ENCODE measurements at places on chromosomes 5 and 9. TPM values are rescaled to one million over a fixed set of nuclear protein-coding genes. Genes with fewer than 3 reads are reported as not detected.
A peak's percentile ranks its signal among the peaks of the same experiment; 100 is the strongest.

The HTR4 gene
- not detected for total RNA-seq

The EPB41L4B gene
- total RNA-seq: 0.54 TPM

The DND1 gene
- total RNA-seq: under 0.01 TPM

- H3K36me3 ChIP-seq: no peaks in the 10 kb centered on the region
- H3K4me3 ChIP-seq: no peak overlapping the region
- no peak overlapping the region for H3K27ac ChIP-seq
Observed at GRCh38 chr5:126016256-126016655, 407.0 kb upstream of the GRAMD2B start.

DNA sequence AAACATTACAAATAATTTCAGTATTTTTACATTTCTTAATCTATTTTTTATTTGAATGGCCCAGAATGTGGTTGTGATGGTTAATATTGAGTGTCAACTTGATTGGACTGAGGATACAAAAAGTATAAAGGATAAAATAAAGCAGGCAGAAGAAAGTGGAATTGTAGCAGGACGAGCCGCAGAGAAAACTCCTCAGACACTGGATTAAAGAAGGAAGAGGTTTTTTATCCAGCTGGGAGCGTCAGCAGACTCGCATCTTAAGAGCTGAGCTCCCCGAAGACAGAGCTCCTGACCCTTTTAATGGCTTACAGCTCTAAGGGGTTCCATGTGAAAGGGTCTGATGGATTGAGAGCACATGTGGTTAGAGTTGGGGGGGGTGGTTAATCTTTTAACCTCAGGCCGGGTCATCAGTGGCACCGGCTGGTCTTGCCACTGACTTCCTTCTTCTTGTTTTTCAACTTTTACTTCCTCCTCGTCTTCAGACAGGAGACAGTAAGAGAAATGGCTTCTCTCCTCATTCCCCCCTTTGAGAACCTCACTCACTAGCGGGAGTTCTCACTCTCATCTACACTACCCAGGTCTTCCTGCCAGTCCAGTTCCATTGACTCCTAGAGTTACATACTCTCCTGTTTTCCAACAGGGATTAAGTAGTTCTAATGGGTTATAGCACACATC is 80.0 kb downstream of the TMEM161B start:
- H3K27ac ChIP-seq: no peak overlapping the region
- no peaks in the 10 kb centered on the region for H3K4me1 ChIP-seq
- peaks cover 7% of the 10 kb centered on the region for H3K36me3 ChIP-seq

- no peak overlapping the region for H3K27ac ChIP-seq
- H3K4me1 ChIP-seq: no peaks in the 10 kb centered on the region
- DNase-seq: peak; percentile 55
- H3K36me3 ChIP-seq: peaks cover 64% of the 10 kb centered on the region
Observed at GRCh38 chr5:1808439-1808838, 7.2 kb downstream of the NDUFS6 start.

GRCh38 chr5:172492097-172492840 is 37.9 kb upstream of the SH3PXD2B start:
- no peak overlapping the region for H3K27ac ChIP-seq
- H3K4me1 ChIP-seq: no peaks in the 10 kb centered on the region
- no peak for DNase-seq

- H3K27ac ChIP-seq: no peak overlapping the region
- DNase-seq: no peak
- no peaks in the 10 kb centered on the region for H3K27me3 ChIP-seq
- H3K4me1 ChIP-seq: no peaks in the 10 kb centered on the region
Observed at GRCh38 chr5:116382874-116383266, 191.8 kb downstream of the SEMA6A start.

- H3K4me1 ChIP-seq: no peaks in the 10 kb centered on the region
- H3K27ac ChIP-seq: no peak overlapping the region
- H3K4me3 ChIP-seq: no peak overlapping the region
- H3K27me3 ChIP-seq: no peaks in the 10 kb centered on the region
- no peak for DNase-seq
Observed at GRCh38 chr5:28249771-28250415, 1211.5 kb upstream of the CDH9 start.

- no peak for DNase-seq
- H3K4me3 ChIP-seq: no peak overlapping the region
- H3K36me3 ChIP-seq: peaks cover 10% of the 10 kb centered on the region
Observed at GRCh38 chr5:156366521-156366920, 39.6 kb downstream of the SGCD start.

GRCh38 chr9:129552064-129552463 is 68.8 kb downstream of the C9orf50 start:
- DNase-seq: no peak
- H3K27ac ChIP-seq: no peak overlapping the region
- H3K4me1 ChIP-seq: peaks cover 24% of the 10 kb centered on the region
- no peaks in the 10 kb centered on the region for H3K36me3 ChIP-seq
- no peaks in the 10 kb centered on the region for H3K27me3 ChIP-seq

- no peaks in the 10 kb centered on the region for H3K27me3 ChIP-seq
- no peak overlapping the region for H3K27ac ChIP-seq
- H3K4me1 ChIP-seq: 0 out of 2 replicates have a peak, but pooled peaks cover 1% of the 10 kb centered on the region
- H3K4me3 ChIP-seq: no peak overlapping the region
- H3K36me3 ChIP-seq: no peaks in the 10 kb centered on the region
Observed at GRCh38 chr5:153661897-153662296, 171.4 kb downstream of the GRIA1 start.

- no peaks in the 10 kb centered on the region for H3K36me3 ChIP-seq
- H3K4me1 ChIP-seq: no peaks in the 10 kb centered on the region
- no peak for DNase-seq
- H3K27me3 ChIP-seq: peaks cover 3% of the 10 kb centered on the region
Observed at GRCh38 chr9:14025741-14026140, 288.2 kb downstream of the NFIB start.

GRCh38 chr9:122827761-122828093 is 661 bp downstream of the PDCL start:
- peaks cover 8% of the 10 kb centered on the region for H3K4me1 ChIP-seq
- DNase-seq: peak; percentile 42
- H3K36me3 ChIP-seq: peaks cover 15% of the 10 kb centered on the region
- no peaks in the 10 kb centered on the region for H3K27me3 ChIP-seq
- H3K4me3 ChIP-seq: peak overlapping the region; percentile 69

DNA sequence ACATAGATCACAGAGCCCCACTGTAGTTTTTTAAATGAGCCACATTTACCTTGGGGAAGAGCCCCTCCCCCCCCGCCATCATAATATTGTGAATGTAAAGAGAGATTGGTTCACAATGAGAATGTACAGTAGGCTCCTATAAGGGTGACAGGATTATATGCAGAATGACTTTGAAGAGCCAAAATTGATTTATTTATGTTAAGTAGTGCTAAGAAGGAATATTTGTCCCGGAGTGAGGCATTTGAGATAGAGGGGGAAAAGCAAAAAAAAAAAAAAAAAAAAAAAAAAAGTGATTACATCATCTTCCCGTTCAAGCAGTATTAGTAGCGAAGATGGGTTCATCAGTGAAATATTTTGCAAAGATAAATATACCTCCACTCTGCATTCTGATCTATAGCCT is 73.9 kb downstream of the PIK3R1 start:
- H3K4me3 ChIP-seq: no peak overlapping the region
- no peak overlapping the region for H3K27ac ChIP-seq
- H3K36me3 ChIP-seq: peaks cover 2% of the 10 kb centered on the region

DNA sequence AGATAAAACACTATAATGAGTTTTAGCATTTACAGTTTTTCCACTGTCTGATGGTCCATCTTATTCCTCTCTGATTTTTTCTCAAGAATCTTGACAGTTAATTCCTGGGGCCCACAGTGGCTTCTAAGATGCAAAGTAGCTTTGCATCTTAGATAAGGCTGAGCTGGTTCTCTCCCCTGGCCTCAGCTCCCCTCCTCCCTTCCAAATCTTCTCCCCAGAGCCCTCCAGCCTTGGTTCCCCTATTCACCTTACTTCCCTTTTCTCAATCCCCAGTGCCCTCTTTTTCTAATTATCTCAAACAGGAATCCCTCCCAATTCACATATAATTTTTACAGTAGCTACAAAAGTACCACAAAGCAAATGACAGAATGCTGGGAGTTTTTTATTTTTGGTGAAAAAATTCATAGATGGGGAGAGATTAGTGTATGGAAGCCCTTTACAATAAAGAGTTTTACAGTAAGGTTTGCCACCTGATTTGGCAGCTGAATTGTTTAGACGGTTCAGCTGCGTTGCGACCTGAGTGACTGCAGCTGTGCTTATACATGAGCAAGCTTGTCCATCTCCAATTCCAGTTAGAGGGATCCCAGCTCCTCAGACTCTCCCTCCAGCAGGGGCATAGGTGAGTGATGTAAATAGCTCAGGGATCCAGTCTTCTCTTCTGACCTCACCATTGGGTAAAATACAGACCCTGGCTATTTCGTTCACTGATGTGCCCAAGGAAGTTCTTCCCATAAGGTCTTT is 51.4 kb upstream of the CKMT2 start:
- no peak overlapping the region for H3K27ac ChIP-seq
- no peak for DNase-seq
- H3K36me3 ChIP-seq: peaks cover 6% of the 10 kb centered on the region
- no peak overlapping the region for H3K4me3 ChIP-seq

- no peak overlapping the region for H3K4me3 ChIP-seq
- no peaks in the 10 kb centered on the region for H3K4me1 ChIP-seq
- no peaks in the 10 kb centered on the region for H3K27me3 ChIP-seq
- no peaks in the 10 kb centered on the region for H3K36me3 ChIP-seq
Observed at GRCh38 chr5:59661954-59662615, 231.4 kb downstream of the PDE4D start.

DNA sequence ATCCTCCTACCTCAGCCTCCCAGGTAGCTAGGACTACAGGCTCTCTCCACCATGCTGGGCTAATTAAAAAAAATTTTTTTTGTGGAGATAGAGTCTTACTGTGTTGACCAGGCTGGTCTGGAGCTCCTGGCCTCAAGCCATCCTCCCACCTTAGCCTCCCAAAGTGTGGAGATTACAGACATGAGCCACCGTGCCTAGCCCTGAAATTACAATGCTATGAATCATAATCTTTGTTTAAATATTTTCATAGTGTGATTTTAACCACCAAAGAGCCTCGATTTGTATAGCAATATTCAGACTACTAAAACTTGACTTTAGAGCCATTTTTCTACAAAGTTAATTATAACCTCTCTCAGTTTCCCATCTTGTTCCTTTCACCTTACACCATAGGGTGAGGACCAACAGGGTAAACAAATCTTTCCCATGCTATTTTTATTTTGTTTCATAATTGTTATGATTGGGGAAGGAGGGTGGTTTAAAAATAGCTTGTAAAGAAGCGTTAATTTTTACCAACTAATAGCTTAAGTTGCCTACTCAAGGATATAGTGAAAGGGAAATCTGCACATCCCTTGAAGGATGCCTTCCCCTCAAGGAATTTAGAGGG is 32.7 kb downstream of the UBE2D2 start:
- H3K36me3 ChIP-seq: peaks cover 2% of the 10 kb centered on the region
- DNase-seq: peak; percentile 69
- no peaks in the 10 kb centered on the region for H3K27me3 ChIP-seq
- H3K4me1 ChIP-seq: peaks cover 2% of the 10 kb centered on the region

DNA sequence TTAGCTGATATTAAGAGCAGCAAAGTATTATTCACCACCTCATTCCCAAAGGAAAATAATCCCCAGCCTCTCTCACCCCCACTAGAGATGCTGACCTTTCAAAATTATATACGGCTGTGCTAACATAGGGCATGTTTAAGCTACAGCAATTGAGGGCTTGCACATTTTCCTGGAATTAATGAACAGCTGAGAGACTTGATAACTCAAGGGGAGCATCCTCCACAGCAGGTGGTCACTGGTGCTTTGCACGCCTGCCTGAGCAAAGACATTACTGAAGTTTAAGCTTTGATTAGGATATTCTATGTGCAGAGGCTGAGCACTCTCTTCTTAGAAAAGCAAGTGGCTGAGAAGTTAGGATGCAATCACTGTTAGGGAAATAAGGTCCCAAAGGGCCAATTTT is 230.9 kb downstream of the FAM114A2 start:
- no peaks in the 10 kb centered on the region for H3K36me3 ChIP-seq
- H3K4me1 ChIP-seq: no peaks in the 10 kb centered on the region
- no peaks in the 10 kb centered on the region for H3K27me3 ChIP-seq
- H3K27ac ChIP-seq: no peak overlapping the region
- no peak for DNase-seq

DNA sequence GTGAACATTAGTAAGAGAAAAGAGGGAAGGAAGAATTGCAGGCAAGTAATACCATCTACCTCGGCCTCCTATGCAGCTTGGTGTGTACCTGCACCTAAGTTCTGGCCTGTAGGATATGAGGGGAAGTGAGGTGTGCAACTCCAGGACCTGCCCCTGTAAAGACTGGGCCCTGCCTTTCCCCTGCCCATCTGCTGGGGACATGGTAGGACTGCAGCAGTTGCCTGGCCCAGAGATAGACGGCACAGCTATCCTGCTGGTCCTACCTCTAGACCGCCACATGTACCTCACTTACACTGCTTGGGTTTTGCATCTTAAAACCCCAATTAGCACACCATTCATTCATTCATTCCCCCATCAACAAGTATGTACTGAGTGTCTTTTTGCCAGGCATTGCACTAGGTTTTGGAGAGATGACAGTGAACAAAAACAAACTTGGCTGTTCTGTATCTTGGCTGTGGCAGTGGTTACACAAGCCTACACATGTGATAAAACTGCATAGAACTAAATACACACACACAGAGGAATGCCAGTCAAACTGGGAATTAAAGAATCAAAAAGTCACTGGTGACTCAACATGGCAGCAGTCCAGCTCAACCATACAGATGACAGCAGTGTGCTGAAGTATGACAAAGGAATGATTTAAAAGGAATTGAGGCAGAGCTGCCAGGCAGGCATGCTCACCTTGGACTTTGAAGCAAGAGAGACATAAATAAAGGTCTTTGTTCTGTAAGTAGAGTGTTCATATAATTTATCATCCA is 23.3 kb upstream of the MGAT1 start:
- no peak overlapping the region for H3K4me3 ChIP-seq
- no peaks in the 10 kb centered on the region for H3K27me3 ChIP-seq
- H3K27ac ChIP-seq: no peak overlapping the region
- H3K36me3 ChIP-seq: peaks cover 5% of the 10 kb centered on the region
- peak; percentile 85 for DNase-seq

GRCh38 chr5:19626211-19626610 is 361.8 kb downstream of the CDH18 start:
- no peak overlapping the region for H3K4me3 ChIP-seq
- H3K4me1 ChIP-seq: no peaks in the 10 kb centered on the region
- no peaks in the 10 kb centered on the region for H3K36me3 ChIP-seq
- H3K27me3 ChIP-seq: no peaks in the 10 kb centered on the region
- H3K27ac ChIP-seq: no peak overlapping the region

DNA sequence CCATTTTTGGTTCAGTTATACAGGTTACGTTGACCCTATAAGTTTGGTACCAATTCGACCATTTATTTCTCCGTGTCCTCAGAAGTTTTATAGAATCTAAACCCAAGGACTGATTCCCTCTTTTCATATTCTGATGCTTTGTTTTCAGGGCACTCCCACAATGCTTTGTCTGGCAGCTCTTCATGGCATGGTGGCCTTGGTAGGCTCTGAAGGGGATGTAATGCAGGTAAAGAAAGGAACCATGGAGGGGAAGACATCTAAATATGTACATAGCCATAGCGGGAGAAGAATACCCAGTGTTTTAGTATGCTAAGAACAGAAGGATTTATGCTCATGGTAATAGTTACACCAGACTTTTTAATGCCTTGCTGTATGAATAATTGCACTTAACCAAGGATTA is 82.7 kb downstream of the HACD4 start:
- H3K4me3 ChIP-seq: no peak overlapping the region
- no peaks in the 10 kb centered on the region for H3K4me1 ChIP-seq
- H3K27ac ChIP-seq: no peak overlapping the region

Measured in IMR-90 (cell line).